ENCODE measurements at places on chromosomes 4 and X.

- DNase-seq, result no peak
These were observed 50.8 kb upstream of the RAP2C start for GRCh38 chrX:132270021-132270420.

GRCh38 chr4:38044060-38044459 lies 83.9 kb downstream of the PTTG2 start:
- DNase-seq, result no peak

DNA sequence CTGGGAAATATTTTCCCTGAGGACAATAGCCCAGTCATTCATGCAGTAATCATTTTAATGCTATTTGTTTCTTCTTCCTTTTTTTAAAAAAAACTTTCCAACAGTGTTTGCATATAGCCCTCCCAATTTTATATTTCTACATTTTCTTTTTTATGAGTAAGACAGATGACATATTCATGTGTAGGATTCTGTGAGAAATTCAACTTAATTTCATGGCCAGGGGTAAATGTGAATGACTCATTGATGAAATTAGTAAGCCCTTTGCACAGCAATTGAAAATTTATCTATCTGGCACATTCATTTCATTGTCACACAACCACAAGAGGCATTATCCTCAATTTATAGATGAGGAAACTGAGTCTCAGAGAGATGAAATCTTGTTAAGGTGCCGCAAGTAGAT lies 13.7 kb upstream of the SMIM20 start:
- no peak for DNase-seq

GRCh38 chrX:147876849-147877646 lies 34.7 kb upstream of the FMR1 start:
- no peak for DNase-seq

- DNase-seq, result no peak
These were observed 17.4 kb upstream of the FAM47E start for GRCh38 chr4:76233967-76234678.

- no peak for DNase-seq
These were observed 51.2 kb downstream of the TIGD2 start for GRCh38 chr4:89162496-89162895.

GRCh38 chr4:180578175-180578574 lies 1665.0 kb upstream of the TENM3 start:
- DNase-seq, result no peak
